ENCODE measurements at places on chromosomes 7 and 10.

- ATAC-seq = peak; percentile 37
Measured at GRCh38 chr7:112399501-112399900, 50.8 kb upstream of the IFRD1 start.

DNA sequence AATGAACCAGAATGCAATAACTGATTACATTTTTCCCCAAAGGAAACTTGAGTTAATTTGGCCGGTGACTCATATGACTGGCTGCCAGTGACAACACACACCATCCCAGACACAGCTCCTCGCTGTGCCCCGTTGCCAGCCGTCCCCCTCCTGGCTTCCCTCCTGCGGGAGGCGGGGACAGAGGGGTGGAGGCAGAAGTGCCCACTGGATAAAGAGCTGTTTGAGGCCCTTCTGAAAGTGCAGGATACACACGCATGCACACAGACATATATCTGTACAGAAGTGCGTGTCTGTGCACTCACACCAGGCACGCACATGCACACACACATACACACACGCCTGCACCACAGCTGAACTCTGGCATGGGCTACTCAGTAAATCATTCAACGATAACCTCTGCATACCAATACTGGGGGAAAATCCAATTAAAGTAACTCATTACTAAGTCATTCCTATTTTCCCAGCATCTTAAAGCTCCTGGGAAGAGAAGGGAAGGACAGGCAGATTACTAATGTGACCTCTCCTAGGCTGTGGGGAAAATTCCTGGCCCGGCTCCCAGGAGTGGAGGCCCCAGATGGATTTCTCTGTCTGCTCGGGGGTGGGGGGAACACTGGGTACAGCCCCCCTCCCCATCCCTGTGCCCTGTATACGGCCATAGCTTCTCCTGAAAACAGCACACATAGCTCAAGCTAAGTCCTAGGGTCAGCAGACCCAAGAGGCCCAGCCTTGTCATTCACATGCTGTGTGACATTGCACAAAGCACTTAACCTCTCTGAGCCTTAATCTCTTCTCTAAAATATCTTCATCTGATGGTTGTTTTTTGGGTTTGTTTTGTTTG, 52.3 kb upstream of the MYL10 start:
- peak; percentile 98 for ATAC-seq

DNA sequence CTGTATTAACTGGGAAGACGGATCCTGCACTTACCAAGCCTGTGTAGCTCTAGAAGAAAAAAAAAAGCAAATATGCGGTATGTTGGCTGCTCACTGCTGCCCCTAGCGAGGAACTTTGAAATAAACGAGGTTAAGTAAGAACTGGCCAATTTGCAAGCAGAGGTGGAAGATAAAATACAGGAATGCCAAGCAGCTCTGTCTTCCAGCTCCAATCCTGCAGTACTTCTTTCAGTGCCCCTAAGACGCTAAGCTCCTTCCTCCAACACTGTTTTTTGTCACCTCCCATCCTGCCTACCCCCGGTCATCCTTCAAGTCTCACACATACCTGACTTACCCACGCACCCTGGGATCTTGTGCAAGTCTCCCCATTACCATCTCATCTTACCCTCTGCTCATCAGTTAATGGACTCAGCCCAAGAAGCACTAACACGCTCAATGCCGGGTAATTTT, 809 bp downstream of the C10orf143 start:
- peak; percentile 35 for ATAC-seq

DNA sequence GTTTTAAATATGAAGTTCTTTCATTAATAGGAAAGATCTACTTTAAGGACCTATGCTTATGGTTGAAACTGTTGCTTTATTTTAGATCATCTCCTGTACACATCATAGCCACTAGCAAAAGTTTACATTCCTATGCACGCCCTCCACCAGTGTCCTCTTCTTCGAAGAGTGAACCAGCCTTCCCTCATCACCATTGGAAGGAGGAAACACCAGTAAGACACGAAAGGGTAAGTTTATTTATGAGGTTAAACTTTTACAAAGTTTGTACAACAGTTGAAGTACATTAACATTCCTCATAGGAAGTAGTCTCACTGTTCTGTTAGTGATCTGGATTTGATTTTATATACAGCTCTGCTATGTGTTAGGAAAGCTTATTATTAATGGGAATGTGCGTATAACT, 16.9 kb downstream of the HBP1 start:
- ATAC-seq = no peak

DNA sequence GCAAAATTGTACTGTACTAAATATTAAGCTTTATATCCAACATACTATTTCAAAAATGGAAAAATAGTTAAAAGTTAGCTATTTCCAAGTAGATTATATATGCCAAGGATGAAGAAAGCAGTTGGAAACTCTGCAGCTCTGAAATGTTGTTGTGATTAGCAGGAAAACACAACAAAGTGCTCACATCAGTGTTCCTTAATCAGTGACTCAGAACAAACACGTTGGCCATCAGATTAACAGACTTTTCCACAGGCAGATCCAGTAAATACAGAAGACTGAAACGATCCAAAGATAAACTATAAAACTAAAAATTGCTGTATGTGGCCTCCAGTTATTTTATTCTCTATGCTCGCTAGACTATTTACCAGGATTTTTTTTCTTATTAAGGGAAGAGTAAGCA, 99.6 kb upstream of the SEMA3D start:
- no peak for ATAC-seq

DNA sequence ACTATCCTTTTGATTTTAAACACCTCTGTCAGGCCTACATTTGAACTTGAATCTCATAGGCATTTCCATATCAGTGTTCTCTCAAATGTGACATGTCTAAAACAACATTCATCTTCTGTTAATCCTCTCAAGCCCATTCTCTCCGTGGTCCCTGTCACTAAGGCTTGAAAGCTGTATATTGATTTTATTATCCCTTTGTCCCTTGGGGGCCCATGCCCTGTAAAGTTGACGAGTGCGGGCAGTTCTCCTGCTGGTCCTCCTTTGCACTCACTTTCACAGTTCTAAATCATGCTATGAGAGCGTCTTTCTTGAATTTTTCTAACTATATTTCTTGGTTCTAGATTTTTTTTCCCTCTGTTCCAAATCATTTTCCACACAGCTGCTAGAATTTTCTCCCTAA, 27.3 kb downstream of the GALNT11 start:
- no peak for ATAC-seq

DNA sequence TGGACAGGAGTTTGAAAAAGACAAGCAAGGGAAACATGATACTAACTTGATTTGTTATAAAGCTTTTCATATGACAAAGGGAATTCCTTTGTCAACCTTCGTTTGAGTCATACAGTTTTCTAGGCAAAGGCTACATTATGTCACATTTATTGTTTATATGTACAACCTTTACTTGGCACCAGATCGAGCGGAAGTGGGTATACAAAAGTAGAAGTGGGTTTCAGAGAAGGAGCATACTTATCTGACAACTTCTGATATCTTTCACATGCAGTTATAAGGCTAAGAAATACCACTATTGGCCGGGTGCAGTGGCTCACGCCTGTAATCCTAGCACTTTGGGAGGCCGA, 11.0 kb downstream of the STMP1 start:
- ATAC-seq = peak; percentile 74

DNA sequence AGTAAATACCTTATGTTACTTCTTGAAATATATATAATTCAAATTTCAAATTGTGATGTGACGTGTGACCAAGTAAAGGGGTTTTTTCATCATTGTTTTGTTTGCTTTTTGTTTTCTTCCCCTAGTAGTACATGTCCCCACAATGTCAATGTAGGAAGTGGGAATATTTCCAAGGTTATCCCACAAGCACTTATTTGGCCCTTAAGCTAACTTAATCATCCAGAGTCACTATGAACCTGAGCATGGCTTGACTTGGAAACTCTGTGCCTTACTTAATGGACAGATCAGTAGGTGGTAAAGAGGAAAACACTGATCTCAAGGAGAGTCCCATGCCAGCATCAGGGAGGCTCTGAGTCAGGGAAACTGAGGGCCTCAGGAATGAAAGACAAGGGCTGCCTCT, 569.3 kb upstream of the IGFBP3 start:
- ATAC-seq = no peak

- peak; percentile 23 for ATAC-seq
Measured at GRCh38 chr7:23893942-23894891, 184.2 kb downstream of the STK31 start.

GRCh38 chr10:25441270-25441669, 266.5 kb downstream of the GPR158 start:
- ATAC-seq = no peak

DNA sequence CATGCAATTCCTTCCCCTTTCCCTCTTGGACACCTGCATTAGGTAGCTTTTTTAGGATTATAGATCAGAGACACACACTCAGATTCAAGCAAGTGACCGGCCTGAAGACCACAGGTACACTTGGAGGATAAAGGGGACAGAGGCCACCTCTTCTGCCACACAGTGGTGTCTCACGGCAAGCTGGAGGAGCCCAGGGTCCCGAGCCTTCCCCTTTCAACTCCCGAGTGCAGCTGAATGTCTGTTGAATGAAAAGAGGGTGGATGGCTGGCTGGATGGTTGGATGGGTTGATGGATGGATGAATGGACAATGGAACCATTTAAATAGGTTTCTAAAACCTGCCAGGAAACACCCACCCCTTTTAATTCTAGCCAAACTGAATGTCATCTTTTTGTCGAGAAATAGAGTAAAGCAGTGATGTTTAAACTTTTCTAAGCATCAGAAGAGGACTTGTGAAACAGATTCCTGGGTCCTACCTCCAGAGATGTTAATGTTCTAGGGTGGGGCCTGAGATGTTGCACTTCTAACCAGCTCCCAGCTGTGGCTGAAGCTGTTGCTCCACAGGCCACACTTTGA, 49.2 kb upstream of the ZMIZ1 start:
- no peak for ATAC-seq

- no peak for ATAC-seq
Measured at GRCh38 chr10:133489816-133490588, 36.3 kb downstream of the SCART1 start.

DNA sequence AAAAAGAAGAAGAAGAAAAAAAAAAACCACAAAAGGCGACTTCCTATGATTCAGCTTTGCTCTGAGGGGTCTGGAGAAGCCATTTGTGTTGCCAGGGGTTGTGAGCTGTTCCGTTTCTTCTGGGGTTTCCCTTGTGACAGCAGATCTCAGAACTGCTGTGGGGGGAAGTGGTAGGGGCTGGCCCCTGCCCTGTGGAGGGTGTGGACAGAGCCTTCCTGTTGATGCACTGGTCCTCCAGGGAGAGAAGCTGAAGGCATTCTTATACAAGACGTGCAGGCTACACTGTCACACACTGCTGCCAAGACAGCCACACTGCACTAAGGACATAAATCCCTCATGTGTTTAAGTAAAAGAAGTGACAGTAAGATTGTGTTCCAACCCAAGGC, 17.3 kb upstream of the CSGALNACT2 start:
- no peak for ATAC-seq

DNA sequence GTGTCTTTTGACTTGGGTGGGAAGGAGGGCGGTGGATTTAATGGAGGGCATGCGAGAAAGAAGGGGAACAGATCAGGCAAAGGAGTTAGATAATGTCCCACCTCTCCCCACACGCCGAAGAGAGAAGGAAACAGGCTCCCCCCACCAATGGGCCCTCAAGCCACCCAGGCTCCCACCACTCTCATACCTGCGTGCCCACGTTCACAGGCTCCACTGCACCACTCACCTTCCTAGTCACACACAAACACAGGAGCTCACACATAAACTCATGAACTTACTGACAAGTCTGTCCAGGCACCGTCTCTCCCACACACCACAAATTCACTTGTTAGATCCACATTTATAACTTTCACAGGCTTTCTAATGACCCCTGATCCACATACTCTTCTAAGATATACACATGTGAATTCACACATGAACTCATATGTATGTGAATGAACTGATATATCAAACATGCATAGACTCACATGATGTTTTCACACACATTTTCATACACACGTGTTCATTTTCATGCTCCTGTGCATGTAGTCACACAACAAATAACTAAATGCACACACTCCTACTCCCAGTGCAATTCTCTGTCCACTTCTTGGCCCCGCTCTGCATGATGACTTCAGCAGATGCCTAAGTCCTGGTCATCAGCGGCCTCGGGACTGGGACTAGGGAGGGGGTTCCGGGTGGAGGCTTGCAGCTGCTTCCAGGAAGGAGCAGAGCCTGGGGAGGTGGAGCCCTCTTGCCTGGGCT, 1.5 kb downstream of the LZTS2 start:
- peak; percentile 27 for ATAC-seq

- ATAC-seq = no peak
Measured at GRCh38 chr10:26855186-26855585, 5.6 kb downstream of the ABI1 start.

- no peak for ATAC-seq
Measured at GRCh38 chr7:47376991-47377616, 204.8 kb downstream of the TNS3 start.

GRCh38 chr10:91536733-91537132, 96.1 kb downstream of the PPP1R3C start:
- ATAC-seq = no peak

GRCh38 chr7:141544831-141545230, 6.4 kb upstream of the AGK start:
- no peak for ATAC-seq

DNA sequence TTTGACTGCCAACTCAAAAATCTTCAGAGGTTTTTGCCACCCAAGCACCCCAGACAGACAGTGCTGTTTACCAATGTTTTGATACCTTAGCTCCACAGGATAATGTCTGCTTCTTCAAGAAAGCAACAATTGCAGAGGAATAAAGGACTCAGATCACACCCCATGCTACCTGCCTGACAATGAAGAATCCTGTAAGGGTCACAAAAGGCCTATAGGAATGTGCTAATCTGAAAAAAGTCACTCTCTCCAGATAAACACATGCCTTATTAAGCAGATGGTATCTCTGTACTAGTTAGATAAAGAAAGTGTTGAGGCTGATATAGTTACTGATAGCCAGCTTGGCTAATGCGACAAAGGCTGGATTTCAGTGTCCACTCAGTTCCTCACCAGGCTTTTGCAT, 1076.7 kb upstream of the SORCS1 start:
- ATAC-seq = no peak

GRCh38 chr7:45911311-45911710, 9.8 kb downstream of the IGFBP3 start:
- no peak for ATAC-seq

GRCh38 chr7:371779-372545, 82.0 kb downstream of the FOXL3 start:
- peak; percentile 53 for ATAC-seq

DNA sequence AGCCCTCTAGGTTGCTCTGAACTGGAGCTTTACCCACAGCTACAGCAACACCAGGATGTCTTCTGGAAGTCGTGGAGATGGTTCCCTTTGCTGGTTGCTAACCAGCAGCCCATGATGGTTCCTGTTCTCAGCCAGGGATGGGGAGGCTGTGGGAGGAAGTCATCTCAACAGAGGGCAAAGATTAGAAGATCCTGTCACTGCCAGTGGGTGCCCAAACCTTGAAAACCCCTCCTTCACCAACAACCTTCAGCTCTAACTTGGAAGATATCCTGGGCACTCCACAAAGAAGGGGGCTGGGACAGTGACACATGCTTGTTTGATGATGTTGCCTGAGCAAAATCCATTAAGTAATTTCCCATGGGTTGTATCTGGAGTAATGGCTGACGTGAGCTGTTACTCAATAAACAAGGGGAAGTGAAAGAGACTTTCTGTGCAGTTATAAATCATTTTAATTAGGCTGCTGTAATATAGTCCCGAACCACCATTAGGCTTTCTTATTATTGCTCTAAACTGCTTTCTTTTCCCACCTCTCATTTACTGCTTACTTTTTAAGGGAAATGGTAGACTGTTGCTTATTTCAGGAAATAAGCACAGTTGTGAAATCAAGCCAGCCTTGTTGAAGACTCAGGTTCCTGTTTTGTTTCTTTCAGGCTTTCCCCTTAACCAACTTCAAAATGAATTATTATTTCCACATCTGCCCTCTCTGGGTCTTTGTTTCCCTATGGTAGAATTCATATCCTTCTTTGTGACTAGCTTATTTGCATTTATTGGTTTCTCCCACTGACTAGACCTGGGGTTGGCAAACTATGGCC, 124.8 kb downstream of the PPP1R17 start:
- ATAC-seq = no peak
